Renal cortical epithelial cell (primary cell): ENCODE measurements at places on chromosomes 12 and 14.
A peak's percentile ranks its signal among the peaks of the same experiment; 100 is the strongest.

- no peak for DNase-seq
Observed at GRCh38 chr14:77556946-77557345, 58.3 kb upstream of the ISM2 start.

DNA sequence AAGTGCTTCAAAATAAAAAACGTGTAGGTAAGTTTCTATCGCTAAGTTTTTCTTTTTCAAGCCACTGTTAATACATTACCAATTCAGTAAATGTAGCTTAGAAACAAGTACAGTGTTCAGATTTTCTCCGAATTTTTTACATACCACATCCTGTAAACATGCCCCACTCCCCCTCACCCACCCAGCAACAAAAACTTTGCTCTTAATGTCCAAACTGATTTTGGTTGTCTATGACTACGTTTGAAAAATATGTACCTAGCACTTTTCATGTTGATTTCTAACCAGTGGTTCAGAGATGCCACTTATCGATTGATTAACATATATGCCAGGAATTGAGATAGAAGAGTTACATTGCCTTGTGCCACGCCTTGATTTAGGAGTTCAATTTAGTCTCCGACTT is 663 bp upstream of the LIN7A start:
- peak; percentile 71 for DNase-seq

- DNase-seq = no peak
Observed at GRCh38 chr14:65187421-65188049, 85.2 kb upstream of the MAX start.

GRCh38 chr12:93798279-93799151 is 121.3 kb downstream of the CRADD start:
- DNase-seq = no peak
